Foreskin keratinocyte (primary cell): ENCODE measurements at places on chromosomes 11 and 22.
A peak's percentile ranks its signal among the peaks of the same experiment; 100 is the strongest.

DNA sequence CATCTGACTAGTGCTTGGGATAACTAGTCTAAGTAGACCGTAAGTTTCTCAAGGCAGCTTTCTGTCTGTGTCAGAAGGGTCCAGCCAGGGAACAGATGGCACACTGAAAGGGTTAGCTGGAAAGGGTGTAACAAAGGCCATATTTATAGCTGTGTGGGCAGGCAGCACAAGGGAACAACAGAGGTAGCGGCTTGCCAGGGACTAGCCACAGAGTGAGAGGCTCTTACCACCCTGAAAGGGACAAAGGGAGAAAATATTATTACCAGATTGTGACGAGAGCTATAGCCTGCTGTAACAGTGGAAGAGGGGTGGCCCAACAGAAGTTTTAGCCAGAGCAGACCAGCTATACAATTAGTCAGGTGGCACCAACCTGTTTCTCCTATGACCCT, 129.4 kb downstream of the CCDC34 start:
- no peak for DNase-seq

DNA sequence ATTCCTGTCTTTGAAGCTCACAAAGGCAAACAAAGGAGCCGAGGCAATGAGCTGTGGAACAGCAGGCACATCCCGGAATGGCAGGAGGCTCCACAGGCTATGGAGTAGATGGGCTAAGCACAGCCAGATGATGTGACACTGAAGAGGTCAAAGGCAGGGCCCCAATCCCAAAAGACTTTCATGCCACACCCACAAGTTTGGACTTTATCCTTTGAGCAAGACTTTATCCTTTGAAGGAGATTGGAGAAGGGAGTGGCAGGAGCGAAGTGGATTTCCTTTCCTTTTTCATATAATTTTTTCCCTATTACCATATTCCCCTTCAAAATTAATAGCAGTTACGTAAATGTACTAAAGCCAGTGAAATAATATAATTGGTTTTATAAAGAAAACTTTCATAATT, 379.4 kb downstream of the CADM1 start:
- no peak for DNase-seq

- no peak for DNase-seq
Measured at GRCh38 chr11:23315286-23315685, 455.0 kb upstream of the CCDC179 start.

- no peak for DNase-seq
Measured at GRCh38 chr11:124752471-124753102, 532 bp upstream of the VSIG2 start.

GRCh38 chr11:131353766-131354165, 16.6 kb upstream of the NTM start:
- DNase-seq, result no peak

- DNase-seq, result no peak
Measured at GRCh38 chr22:42901790-42902508, 44.9 kb upstream of the ARFGAP3 start.

DNA sequence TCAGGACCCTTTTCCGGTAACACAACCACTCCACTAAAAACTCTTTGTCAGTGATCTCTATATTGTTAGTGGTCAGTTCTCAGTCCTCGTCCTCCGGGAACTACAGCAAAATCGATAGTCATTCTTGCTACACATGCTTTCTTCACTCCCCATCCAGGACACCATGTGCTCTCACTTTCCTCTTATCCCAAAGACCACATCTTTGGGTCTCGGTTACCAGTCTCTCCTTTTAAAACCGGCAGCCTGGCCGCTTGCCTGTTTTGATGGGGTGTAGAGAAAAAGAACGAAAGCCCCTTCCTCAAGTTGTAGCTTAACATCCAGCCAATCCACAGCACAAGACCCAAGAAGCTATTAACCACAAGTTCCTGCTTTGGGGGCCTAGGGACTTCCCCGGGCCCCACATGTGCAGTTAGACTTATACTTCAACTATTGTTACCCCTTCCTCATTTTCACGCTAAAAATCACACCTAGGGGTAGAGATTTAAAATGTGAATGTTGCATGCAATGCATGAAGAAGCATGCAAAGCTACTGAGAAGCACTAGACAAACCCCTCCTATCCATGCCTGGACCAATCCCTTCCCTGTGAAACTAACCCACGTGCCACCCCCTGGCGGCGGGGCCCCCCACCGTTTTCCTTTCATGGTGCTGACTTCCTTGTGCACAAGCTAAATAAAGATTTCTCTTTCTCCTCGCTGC, 1.5 kb upstream of the TOLLIP start:
- DNase-seq, result no peak

GRCh38 chr11:45336136-45336535, 50.0 kb upstream of the SYT13 start:
- DNase-seq, result no peak

DNA sequence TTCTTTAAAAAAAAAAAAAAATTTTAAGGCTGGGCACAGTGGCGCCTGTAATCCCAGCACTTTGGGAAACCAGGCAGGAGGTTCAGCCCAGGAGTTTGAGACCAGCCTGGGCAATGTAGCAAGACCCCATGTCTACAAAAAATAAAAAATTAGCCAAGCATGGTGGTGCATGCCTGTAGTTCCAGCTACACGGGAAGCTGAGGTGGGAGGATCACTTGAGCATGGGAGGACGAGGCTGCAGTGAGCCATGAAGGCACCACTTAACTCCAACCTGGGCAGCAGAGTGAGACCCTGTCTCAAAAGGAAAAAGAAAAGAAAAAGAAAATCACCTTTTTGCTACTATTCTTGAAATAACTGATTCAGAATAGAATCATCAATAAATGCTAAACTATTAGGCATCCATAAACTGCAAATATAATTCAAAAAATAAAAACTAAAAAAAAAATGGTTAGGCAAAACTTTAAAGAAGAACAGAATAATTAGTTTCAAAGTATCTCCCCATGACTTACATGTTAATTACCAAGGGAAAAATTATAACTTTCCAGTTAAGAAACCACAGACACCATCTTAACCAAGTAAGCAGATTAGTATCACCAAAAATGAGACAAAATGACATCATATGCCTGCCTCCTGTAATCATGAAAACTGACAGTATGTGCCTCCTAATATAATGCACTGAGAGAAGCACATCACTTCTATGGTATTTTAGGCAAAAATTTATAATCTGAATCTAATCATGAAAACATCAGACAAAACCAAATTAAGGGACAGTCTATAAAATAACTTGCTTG, 63.6 kb downstream of the DENND5A start:
- DNase-seq, result no peak

DNA sequence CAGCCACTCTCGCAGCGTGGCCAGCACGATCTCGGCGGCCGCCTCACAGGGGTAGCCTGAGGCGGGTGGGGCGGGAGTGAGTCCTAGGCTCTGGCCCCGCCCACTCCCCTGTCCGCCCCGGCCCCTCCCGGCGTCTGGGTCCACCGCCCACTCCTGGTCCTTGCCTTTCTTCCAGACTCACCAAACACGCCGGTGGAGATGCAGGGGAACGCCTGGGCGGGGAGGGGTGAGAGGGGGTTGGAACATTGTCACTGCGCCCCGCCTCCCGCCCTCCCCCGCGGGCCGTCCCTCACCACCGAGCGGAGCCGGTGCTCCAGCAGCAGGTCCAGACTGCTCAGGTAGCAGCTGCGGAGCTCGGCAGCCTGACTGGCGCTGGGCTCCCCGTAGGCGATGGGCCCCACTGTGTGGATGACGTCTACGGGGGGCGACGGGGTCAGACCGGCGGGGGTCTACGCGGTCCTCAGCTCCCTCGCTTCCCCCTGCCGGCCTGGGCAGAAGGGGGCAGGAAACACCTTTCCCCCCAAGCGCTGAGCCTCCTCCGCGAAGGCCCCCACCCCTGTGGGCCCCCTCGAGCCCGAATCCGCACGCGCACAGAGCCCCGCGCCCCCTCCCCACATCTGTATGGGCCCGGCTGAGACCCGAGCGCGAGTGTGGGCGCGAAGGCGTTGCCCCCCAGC, 13.2 kb downstream of the OTUB1 start:
- DNase-seq, result peak; percentile 84
